ENCODE measurements at places on chromosomes 12 and 14.

DNA sequence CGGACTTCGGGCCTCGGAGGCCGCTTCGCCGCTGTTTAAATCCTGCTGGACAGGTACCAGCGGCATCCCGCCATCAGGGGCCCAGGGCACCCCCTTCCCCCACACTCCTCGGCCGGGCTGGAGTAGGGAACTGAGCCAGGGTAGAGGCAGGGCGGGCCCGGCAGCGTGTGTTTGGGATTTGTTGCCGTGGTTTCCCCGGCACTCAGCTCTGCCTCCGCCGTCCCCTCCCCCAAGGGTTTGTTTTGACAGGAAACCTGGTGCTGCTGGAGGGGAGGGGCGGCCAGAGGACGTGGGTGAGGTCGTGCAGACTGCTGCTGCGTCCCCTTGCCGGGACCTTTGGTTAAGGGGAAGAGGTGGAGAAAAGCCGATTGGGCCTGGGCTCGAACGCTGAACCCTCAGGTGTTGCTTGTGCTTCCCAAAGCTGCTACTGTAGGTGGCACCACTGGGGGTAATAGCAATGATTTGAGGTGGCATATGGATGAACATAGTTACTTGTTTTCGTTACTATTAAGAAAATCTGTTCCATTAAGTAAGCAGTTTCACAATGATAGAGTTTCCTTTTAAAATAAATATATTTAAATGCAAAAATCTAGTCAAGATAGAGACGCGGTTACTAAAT is 778 bp downstream of the TCP11L2 start:
- DNase-seq, result peak; percentile 83

- DNase-seq, result no peak
These were observed 142.1 kb downstream of the TSPAN9 start for GRCh38 chr12:3219233-3219632.

DNA sequence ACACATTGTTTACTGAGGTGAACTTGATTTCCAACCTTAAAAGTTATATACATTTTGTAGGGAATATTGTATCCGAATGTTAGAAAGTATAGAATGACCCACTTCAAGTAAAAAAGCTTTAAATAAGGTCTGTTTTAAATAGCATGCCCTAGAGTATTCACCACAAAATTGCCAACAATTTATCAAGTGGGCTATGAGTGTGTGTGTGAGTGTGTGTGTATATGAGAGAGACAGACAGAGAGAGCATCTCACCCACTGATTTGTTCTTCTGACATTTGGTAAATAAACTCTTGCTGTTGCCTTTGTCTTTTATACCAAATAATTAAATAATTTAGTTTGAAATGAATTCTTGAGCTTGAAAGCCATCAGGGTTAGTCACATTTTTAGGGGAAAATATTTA is 29.8 kb upstream of the RAP1B start:
- DNase-seq, result no peak

DNA sequence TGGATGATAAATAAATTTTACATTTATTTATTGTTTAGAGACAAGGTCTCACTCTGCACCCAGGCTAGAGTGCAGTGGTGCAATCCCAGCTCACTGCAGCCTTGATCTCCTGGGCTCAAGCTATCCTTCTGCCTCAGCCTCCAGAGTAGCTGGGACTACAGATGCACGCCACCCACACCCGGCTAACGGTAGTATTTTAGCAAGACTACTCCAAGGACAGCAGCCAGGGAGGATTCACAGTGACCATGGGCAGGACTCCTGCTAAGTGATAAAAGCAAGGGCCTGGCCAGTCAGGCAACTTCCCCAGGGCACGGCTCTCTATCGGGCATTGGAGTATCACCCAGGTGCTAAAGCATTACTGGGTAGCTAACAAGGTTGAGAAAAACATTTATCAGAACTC is 55.4 kb downstream of the ARL6IP4 start:
- DNase-seq, result no peak

DNA sequence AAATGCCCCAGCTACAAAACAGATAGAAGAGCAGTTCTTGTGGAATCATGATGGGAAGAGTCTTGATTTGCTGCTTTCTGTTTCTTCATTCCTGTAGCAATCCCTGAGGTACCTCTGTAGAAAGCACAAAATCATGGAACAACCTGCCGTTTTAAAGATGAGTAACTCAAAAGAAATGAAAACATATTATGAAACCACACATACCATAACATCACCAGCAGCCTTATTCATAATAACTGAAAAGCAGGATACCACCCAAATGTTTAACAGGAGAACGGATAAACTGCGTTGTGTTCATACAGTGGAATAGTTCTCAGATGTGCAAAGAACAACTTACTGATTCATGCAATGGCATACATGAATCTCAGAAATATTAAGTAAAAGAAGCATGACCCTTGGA is 188.1 kb downstream of the RGS6 start:
- DNase-seq, result no peak

- no peak for DNase-seq
These were observed 115.4 kb upstream of the SCAF11 start for GRCh38 chr12:46105735-46106134.

- no peak for DNase-seq
These were observed 13.2 kb upstream of the ARF6 start for GRCh38 chr14:49879646-49880204.

DNA sequence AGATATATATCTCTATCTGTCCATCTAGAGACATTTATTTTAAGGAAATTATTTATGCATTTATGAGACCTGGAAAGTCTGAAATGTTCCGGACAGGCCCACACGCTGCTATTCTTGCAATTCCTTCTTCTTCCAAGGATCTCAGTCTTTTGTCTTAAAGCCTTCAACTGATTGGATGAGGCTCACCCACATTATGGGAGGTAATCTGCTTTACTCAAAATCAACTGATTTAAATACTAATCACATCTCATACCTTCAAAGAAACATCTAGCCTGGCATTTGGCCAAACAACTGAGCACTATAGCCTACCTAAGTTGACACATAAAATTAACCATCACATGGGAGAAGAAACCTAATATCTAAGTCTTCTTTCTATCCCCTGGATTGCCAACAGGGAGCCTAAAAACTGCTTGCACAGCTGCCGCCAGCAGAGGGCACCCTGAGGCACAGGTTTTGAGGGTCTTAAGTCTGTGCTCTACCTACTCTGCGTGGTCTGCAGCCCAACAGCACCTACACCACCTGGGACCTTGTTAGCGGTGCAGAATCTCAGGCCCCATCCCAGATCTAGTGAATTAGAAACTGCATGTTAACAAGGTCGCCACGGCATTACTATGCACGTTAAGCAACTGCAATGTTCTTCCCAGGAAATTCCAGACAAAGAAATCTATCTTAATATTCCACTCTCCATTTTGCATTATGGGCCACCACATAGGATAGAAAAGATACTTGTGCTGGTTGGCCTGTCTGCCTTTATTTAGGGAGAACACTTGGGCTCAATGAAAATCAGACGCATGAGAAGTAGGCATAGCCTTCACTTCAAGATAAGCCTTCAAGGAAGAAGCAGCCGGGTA is 249.7 kb downstream of the FOXG1 start:
- DNase-seq, result no peak

- no peak for DNase-seq
These were observed 486.2 kb downstream of the RAD51B start for GRCh38 chr14:68305738-68306137.

DNA sequence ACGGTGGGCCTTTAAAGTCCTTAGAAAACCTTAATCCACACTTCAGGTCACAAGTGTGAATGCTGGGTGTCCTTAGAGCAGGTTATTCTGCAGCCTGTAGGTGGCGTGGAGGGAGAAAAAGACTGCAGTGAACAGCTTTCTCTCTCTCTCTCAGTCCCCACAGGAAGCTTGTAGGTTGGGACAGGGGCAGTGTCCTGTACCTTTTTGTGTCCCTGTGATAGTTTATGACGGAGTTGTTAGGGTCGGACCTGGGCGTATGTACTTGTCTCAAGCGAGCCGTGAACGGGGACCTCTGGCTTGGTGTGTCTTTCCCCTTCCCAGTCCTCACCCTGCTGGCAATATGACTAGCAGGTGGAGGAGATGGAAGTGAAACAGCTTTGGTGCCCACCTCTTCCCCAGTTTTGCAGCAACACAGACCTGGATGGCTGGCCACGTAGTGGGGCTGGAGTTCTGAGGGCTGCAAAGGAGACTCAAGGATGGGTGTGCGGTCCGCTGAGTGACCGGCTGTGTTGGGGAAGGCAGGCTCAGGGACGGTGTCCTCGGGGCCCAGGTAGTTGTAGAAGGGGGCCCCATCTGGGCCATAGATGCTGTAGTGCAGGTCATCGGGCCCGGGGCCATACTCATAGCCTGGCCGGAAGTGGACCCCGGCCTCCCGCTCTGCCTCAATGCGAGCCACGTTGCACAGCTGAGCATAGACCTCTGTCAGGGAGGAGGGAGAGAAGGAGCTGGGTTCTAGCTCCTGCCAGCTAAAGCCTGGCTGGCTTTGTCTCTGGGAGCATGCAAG is 8.9 kb downstream of the ISCA2 start:
- DNase-seq, result no peak

GRCh38 chr12:130965668-130966067 is 12.0 kb downstream of the ADGRD1 start:
- DNase-seq, result no peak

- DNase-seq, result no peak
These were observed 62.0 kb upstream of the LMNTD1 start for GRCh38 chr12:25615119-25615518.

GRCh38 chr12:47782372-47782770 is 9.3 kb downstream of the SLC48A1 start:
- DNase-seq, result no peak

GRCh38 chr12:75959060-75959459 is 72.5 kb downstream of the PHLDA1 start:
- DNase-seq, result no peak

- no peak for DNase-seq
These were observed 23.9 kb upstream of the CCDC63 start for GRCh38 chr12:110822821-110823415.

DNA sequence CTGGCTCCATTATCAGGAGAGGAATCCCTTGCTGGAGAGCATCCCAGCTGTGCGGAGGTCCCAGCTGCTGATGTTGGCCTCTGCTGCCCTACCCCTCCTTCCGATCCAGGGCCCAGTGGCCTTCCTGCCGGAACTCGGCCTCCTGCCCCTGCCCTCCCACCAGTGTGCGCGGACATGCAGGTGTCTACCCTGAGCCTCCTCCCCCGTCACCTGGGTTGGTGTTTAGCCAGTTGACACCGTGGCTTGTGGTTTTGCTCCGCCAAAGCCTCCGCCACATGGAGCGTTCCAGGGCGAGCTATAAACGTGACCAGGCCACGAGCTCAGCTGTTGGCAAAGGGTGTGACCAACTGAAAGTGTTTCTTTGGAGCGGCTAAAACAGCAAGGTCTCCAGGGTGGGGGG is 1104.3 kb downstream of the BCL11B start:
- no peak for DNase-seq

DNA sequence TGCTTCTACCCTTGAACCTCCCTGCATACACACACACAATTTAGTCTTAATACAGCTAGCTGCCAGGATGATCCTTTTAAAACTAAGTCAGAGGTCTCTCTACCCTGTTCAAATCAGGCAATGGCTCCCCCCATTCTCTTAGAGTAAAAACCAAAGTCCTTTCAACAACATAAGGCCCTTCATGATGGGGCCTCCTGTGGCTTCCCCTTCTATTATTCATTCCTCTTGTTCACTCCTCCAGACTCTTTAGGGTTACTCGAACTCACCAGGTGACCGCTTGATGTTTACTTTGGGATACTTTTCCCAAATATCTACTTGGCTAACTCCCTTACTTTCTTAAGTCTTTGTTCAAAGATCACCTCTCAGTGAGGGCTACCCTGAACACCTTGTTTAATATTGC is 30.4 kb downstream of the DENND5B start:
- DNase-seq, result no peak

GRCh38 chr12:47488888-47489287 is 216.9 kb downstream of the RPAP3 start:
- DNase-seq, result no peak

GRCh38 chr14:34711169-34711568 is 3.2 kb downstream of the CFL2 start:
- no peak for DNase-seq

- no peak for DNase-seq
These were observed 24.8 kb downstream of the C12orf71 start for GRCh38 chr12:27057543-27057942.

DNA sequence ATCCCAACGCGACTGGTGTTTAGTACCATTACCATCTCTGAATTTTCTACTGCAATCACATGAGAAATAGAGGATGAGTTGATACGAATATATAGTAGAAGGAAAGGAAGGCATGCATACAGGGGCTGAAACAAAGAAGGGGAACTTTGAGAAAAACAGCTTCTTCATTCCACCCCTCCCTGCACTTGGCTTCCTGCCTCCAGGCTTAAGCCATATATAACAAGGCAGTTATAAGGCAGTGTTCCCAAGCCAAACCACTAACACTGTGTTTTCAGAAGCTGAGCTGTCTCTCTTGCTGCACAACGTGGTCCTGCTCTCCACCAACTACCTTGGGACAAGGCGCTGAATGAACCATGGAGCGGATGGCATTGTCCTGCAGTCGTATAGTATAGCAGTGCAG is 11.0 kb downstream of the LETMD1 start:
- no peak for DNase-seq

DNA sequence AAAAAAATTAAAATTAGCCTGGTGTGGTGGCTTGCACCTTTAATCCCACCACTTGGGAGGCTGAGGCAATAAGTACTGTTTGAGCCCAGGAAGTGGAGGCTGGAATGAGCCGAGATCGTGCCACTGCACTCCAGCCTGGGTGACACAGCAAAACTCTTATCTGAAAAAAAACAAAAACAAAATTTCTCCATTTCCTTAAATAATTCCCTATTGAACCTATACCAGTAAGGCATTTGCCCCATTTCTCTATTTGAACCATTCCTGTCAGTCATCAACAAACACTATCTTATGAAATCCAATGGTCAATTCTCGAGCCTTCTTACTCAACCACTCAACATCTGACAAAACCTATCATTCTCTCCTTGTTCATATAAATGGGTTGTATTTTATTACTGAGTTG is 14.7 kb downstream of the SLC2A14 start:
- no peak for DNase-seq

GRCh38 chr12:20377750-20378149 is 9.4 kb downstream of the PDE3A start:
- DNase-seq, result no peak

- no peak for DNase-seq
These were observed 157.4 kb upstream of the FKBP4 start for GRCh38 chr12:2637371-2637770.

All from type B pancreatic cell (in vitro differentiated cells).